ENCODE measurements at places on chromosomes 5 and 9.

DNA sequence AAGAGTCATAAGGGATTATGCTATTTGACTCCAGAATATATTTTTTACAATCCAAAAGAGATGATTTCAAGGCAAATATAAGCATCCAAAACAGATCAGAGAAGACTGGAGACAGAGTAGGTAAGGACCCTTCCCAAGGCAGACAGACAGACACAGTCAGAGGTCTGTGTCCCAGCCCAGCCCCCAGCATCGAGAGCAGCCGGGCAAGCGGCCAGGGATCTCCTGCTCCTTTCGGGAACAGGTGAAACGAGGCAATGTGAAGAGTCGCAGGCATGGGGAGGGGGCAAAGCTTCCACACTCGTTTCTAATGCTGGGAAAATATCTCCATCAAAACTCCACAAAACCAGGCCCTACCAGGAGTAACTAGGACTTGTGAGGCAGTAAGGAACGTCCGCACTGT, 5.8 kb downstream of the PAEP start:
- no peak for DNase-seq

DNA sequence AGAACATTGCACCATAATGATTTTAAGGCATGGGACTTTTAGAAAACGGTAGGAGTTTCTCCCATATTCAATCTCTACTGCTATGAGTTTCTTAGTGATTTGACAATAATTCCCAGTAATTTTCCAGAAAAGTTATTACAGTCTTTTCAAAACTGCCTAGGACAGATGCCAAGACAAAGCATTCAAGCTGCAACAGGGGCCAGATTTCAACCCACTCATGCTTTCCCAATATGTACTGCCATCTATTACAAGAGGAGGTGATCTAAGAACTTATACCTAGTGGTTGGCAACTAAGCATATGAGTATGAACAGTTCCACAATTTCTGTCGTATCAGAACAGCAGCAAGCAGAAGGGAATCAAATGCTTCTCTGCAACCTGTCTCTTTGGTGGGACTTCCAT, 95.1 kb upstream of the TMED7 start:
- DNase-seq: no peak

- no peak for DNase-seq
These were observed 26.7 kb upstream of the B4GALT1 start for GRCh38 chr9:33193818-33194217.

- no peak for DNase-seq
These were observed 113.3 kb downstream of the ADRB2 start for GRCh38 chr5:148939676-148940075.

- DNase-seq: no peak
These were observed 68.5 kb downstream of the IL31RA start for GRCh38 chr5:55919625-55920024.
